ENCODE measurements at places on chromosomes 7 and 10.

DNA sequence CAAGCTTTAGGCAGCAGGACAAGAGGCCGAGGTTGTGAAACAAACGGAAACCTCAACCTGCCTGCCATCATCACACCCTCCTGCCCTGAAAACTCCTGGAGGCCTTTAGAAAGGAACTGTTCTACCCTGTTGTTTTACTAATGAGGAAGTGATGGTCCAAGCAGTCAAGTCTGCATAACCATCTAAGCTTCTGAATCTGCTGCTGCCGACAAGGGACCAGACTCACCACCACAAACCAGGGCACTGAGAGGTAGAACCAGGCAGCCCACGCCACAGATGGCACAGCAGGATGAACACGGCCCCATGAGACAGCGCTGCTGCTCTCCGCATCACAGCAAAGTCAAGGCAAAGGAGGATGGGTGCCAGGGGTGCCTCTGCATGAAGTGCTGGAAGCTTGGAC is 209.4 kb downstream of the CELF2 start:
- DNase-seq: no peak

DNA sequence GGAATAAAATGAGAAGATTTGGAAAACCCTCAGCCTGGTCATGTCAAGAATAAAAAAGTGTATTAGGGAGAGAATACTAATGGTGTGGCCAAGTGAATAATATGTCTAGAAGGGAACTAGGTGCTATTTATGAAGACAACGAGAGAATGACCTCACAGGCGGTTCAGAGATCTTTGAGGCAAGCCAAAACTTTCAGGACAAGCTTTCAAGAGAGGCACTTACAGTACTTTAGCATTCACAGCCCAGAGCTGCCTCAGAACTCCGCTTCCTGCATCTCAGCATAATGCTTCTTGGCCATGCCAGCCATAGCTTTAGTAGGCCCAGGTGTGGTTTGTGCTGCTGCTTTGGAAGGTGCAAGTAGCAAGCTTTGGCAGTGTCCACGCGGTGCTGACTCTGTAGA is 37.2 kb upstream of the CCDC7 start:
- no peak for DNase-seq

DNA sequence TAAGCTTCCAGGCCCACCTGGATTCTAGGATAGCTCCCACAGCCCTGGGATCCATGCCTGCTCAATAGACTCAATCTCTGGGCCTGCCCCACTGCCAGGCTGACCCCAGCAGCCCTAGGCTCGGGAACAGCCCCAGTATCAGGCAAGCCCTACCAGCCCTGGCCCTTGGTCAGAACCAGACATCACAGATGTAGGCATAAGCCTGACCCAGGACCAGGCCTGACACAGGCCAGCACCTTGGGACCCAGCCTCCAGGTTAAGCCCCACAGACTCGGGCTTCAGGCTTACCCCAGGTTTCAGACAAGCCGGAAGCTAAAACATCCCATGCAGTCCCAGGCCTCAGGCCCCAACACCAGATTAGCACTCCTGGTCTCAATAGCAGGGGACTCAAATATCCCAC is 276.2 kb upstream of the LRRTM3 start:
- DNase-seq: no peak

DNA sequence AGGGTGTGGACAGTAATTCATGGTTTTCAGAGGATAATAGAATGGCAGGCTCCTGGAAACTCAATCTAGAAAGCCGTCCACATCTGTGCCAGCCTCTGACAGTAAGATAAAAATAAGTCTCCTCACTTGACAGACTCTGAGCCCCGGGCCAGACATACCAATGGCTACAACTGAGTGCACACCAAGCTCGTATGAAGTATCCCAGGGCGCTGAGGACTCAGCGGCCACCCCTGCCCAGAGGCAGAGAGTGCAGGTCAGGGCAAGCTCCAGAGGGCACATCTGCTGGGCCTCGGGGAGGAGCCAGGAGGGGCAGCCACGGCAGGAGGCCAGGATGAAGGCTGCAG is 262.8 kb upstream of the TCERG1L start:
- no peak for DNase-seq

- DNase-seq: no peak
Observed at GRCh38 chr10:49407151-49407550, 11.3 kb upstream of the DRGX start.

Measured in activated CD4-positive, alpha-beta T cell treated with anti-CD3 and anti-CD28 coated beads, Interleukin-2, amount 50 U/mL, for 48 hours (primary cell).